Neural crest cell (in vitro differentiated cells): ENCODE measurements at places on chromosomes 5 and 9. TPM values are rescaled to one million over a fixed set of nuclear protein-coding genes. Genes with fewer than 3 reads are reported as not detected.

Gene CDC20B
- not detected in 2 replicates for total RNA-seq

Gene NR4A3
- total RNA-seq: 0.91 and 0.93 TPM in 2 replicates

Gene CCDC152
- total RNA-seq: not detected in 2 replicates

GRCh38 chr5:67999391-67999790 lies 216.2 kb upstream of the PIK3R1 start:
- DNase-seq: no peak

- DNase-seq: no peak
These were observed 59.7 kb downstream of the ELL2 start for GRCh38 chr5:95901676-95902627.

GRCh38 chr9:4678679-4679267 lies 596 bp upstream of the CDC37L1 start:
- DNase-seq: no peak

DNA sequence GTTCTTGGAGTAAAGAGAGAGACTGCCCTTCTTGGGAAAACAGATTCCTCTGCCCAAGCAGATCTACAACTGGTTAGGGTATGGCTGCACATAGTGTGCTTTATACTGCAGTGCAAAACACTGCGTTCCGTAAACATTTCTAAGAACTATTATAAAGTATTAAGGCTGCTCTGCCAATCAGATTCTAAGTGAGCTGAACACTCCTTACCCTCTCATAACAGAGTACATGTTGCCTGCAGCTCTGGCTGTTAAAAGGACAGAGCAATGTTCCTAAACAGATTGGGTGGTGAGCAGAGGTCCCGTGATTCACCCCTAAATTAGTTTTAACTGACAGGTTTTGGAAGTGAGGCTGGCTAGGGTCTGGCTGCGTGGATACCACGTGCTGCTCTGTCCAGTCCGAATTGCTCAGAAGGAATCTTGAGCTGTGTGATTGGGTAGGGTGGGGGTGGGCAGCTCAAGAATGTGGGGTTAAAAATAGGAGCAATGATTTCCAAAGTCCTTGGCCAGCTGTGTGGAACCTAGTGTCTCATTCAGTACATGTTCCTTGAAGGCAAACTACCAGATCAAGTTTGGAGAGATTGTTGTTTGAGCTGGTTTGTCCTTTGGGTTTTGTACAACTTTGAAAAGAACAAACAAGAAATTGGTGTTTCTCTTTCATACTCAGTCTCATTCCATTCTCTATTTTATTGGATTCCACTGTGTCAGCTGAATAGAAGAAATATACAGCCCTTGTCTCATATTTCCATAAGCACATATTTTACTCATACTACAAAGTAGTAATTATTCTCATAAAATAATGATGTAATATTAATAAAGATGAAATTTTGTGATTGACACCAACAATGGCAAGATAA lies 497.6 kb upstream of the CD180 start:
- no peak for DNase-seq

GRCh38 chr9:114662081-114662989 lies 4.7 kb upstream of the TEX53 start:
- DNase-seq: peak; percentile 68

DNA sequence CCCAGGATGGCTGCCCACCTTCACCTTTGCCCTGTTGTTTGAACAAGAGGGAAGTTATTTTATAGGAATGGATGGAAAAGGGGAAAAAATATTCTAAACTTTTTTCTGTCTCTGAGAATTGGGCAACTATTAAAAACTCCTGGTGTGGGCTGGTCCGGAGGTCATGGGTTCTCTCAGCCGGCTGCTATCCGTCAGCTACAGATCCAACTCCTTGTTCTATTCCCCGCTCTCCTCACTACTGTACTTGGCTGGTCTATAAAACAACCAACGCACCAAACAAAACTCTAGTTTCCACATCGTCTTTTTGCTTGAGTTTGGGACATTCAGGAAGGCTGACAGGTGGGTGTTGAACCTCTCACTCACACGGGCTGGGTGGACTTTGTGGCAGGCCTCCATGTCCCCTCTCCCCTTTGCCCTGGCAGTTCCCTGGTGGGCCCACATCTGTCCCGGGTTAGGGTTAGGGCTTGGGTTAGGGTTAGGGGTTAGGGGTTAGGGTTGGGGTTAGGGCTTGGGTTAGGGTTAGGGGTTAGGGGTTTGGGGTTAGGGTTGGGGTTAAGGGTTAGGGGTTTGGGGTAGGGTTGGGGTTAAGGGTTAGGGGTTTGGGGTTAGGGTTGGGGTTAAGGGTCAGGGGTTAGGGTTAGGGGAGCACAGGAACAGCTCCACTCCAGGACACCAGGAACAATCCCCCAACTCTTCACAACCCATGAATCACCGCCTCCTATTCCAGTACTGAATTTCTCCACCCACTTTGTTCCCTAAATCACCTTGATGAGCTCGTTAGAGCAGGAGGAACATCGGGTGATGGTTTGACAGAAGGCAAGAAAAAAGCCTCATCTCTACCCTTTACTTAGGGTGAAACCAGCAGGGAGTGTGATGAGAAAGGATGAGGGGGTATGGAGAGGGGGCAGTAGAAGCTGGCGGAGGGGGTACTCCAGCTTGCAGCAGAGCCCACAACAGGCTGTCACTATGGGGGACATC lies 302.1 kb upstream of the IRX4 start:
- no peak for DNase-seq
